Thymus (tissue), 14 donors: ENCODE measurements at places on chromosomes 1 and 21. TPM values are rescaled to one million over a fixed set of nuclear protein-coding genes. Genes with fewer than 3 reads are reported as not detected.

DNA sequence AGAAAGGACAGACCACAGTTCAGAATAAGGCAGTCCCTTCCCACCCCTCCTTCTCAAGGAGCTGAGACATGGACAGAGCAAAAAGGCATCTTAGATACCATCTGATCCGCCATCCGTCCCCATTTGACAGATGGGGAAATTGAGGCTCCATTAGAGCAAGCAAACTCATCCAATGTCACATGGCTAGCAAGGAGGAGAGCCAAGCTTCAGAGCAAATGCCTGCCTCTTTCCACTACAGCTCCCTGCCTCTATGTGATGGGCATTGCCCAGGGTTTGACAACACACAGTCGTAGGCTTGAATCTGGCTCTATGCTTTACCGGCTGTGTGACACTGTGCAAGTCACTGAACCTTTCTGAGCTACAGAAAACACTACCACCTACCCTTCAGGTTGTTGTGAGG lies 3.9 kb downstream of the SLC30A2 start:
- no peak for DNase-seq

GRCh38 chr1:2556277-2556677 lies at the start of gene TNFRSF14:
Gene TNFRSF14, plus strand, starts transcription at chr1:2556371. Its CDS starts 294 bp downstream, at chr1:2556665.
- peak; percentile 81 for DNase-seq

GRCh38 chr1:65341381-65341780 lies 32.0 kb downstream of the DNAJC6 start:
- DNase-seq = no peak

DNA sequence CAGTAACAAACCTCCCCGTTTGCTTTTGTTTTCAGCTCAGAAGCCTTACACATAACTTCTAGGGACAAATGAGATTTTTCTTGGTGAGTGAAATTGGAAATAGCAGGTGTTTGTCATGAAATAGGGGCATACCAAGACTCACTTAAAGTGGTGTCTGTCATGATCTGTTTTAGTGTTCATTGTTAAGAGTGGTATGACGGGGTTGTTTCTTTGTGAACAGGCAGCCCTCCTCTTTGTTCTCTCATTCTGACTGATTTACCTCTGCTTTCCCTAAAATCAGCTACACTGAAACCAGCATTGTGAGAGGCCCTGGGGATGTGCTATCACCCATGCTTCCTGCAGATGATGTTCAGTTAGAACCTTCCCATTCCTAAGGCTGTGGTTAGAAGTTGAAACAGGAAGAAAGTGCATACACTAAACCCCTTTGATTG lies 2.5 kb upstream of the ERO1B start:
- DNase-seq = peak; percentile 43

GRCh38 chr21:36145259-36145658 lies 10.4 kb downstream of the CBR3 start:
- DNase-seq = no peak

- no peak for DNase-seq
Measured at GRCh38 chr1:96363826-96364225, 357.8 kb upstream of the PTBP2 start.

GRCh38 chr1:155859881-155860871 lies 809 bp downstream of the SYT11 start:
- DNase-seq = peak; percentile 51

Gene IL10
- 1.8 TPM for total RNA-seq

Gene OVAAL
- 0.05 TPM for total RNA-seq

Gene CFAP74
- total RNA-seq = 0.09 TPM

Gene PBX1
- 12.7 TPM for total RNA-seq
